Ureter (tissue), 1 donor: ENCODE measurements at places on chromosomes 16 and 17.
A peak's percentile ranks its signal among the peaks of the same experiment; 100 is the strongest.

DNA sequence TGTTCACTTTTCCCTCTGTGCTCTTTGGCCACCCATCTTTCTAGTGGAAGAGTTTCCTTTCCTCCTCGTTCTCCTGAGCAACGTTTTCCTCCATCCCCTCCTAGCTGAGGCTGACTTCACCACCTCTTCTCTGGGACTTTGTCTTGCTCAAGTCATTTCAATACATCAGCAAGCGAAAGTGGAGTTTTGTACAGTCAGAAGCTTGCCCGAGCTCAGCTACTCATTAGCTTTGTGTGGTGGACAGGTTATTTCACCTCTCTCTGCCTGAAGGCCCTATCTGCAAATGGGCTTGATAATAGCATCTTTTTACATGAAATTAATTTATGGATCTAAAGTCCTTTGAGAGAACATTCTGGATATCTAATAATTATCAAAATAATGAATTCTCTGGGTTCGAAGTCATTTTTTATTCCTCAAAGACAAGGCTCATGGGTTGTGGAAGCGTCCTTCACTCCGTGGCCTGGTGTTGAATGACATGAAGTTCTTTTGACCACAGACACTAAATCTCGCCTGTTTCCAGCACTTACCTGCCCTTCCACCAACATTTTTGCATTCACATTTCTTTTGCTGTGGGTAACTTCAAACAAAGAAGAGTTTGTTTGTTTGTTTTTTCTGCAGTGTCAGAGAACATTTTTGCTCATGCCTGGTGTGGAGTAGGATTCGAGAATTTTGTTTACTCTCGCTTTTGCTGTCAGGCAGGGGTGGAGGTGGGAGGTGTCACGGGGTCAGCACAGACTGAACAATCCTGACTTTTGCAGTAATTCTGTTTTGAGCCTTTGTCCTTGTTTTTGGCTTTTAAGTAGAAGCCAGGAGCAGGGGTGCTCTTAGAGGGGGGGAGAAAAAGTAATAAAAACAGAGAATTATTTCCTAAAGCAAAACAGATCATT is 155.0 kb upstream of the CACNG5 start:
- DNase-seq: no peak

- DNase-seq: no peak
These were observed 5.7 kb downstream of the TMED6 start for GRCh38 chr16:69345923-69346322.

DNA sequence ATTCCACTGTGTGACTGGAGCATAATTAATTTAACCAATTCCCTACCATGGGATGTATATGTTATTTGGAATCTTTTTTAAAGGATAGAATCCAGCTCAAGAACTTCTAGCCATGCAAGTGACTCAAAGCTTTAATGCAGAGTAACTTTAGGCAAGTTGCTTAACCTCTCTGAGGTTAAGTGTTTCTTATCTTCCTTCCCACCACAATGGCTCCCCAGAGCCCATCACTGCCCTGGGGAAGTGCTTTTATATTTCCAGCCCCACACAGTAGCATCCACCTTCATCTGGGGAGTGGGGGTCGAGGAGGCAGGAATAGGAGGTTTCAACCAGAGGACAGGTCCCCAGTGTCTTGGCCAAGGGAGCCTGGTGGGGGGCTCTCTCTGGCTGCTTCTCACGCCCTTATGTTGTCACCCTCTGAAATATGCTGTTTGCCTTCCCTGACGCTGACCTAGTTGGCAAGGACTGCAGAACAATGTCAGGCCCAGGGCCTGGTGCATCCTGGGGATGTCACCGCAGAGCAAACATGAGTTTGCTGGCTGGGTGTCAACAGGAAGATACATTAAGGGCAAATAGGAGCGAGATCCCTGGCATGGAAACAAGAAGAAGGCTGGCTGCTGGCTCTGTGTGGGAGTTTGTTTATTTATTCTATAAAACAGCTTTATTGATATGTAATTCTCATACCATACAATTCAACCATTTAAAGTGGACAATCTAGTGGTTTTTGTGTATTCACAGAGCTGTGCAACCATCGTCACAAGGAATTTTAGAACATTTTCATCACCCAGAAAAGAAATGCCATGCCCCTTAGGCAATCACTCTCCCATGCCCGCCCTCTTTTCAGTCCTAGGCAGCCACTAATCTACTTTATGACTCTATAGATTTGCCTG is 46.6 kb upstream of the WSB1 start:
- DNase-seq: peak; percentile 80

DNA sequence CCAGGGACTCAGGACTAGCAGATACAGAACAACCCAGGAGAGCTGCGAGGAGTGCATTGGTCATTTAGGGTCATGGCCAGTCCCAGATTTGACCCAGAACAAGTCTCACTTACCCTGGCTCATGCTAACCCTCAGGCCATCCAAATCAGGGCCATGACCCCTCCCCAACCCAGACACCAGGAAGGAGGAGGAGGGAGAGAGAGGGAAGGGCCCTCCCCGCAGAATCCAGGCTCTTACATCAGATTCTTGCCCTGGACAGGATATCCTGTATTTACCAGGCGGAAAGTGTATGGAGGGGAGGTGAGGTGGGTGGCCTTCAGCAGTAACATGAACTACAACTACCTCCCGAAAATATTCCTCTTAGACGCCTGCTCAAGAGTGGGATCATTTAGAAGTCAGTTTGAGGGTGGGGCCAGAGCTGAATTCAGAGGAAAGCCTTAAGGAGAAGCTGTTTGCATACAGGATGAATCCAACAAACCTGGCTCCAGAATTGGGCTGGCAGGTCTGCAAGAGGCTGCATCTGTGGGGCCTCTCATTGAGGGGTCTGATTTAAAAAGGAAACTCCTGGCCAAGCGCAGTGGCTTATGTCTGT is 2.1 kb downstream of the VAT1 start:
- DNase-seq: no peak

GRCh38 chr17:17032131-17032692 is 10.0 kb upstream of the MPRIP start:
- peak; percentile 72 for DNase-seq

DNA sequence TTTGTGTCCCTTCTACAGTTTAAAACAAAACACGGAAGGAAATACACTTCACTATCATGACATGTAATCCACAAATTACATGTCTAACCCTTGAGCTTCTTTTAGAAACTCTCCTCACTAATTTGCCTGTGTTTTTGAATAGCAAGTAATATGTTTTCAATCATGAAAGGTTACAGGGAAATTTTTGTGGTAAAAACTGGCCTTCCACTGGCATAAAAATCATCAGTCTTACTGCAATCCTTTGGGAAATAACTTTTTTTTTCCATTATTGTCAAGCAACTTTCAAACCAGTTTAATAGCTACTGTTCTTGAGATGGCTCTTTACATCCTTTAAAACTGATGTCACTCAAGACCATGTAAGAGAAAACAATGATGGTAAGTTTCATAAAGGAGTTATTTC is 27.0 kb downstream of the MYO1D start:
- no peak for DNase-seq

- DNase-seq: no peak
These were observed 2.5 kb downstream of the ITGAX start for GRCh38 chr16:31357324-31358109.

- no peak for DNase-seq
These were observed 21.6 kb downstream of the STXBP4 start for GRCh38 chr17:54990118-54990517.

DNA sequence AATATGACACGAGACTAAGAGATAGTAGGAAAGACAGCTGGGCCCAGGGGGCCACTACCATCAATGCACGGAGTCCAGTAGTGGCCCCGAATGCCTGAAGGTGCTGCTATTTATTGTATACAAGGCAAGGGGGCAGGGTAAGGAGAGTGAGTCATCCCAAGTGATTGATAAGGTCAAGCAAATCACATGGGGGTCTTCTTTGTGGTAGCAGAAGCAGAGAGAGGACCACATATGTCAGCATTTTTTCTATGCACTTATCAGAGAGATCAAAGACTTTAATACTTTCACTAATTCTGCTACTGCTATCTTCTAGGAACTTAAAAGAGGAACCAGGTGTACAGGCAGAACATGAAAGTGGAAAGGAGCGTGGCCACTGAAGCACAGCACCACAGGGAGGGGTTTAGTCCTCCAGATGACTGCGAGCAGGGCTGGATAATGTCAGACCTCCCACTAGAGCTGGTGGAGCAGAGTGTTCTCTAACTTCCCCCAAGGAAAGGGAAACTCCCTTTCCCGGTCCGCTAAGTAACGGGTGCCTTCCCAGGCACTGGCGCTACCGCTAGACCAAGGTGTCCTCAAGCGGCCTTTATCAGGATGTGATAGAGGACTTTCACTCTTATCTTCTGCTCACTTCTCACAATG is 26.4 kb upstream of the ARL4D start:
- DNase-seq: no peak

DNA sequence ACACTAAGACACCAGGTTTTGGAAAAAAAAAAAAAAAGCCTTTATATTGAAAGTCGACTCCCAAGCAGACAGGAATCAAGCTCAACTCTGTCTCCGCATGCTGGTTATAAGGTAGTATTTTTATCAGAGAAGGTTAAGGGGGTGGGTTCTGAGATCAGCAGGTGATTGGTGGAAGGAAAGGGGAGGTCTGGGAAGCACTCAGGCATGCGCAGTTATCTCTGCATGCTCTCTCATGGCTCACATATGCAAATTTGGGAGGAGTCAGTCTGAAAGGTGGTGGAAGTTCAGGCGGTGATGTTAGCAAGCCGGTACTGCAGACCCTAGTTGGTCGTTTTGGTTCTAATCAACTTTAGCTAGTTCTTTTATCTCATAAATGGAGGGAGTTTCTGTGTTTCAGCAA is 357.6 kb upstream of the C16orf82 start:
- DNase-seq: no peak

GRCh38 chr16:78918805-78919305 is 681.7 kb downstream of the MAF start:
- DNase-seq: no peak

DNA sequence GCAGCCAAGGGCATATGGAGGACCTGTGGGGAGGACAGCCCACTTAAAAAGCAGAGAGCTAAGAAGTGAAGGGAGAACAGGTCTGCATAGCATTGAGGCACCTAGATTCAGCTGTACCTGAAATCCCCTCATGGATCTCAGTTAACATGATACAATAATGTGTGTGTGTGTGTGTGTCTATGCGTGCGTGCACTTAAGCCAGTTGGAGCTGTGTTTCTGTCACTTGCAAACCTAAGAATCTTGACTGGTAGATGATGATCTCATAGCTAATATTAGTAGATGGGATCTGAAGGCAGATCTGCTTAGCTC is 1.7 kb upstream of the ITPRIPL2 start:
- no peak for DNase-seq

GRCh38 chr16:10964891-10965326 is 20.5 kb downstream of the CLEC16A start:
- DNase-seq: no peak

DNA sequence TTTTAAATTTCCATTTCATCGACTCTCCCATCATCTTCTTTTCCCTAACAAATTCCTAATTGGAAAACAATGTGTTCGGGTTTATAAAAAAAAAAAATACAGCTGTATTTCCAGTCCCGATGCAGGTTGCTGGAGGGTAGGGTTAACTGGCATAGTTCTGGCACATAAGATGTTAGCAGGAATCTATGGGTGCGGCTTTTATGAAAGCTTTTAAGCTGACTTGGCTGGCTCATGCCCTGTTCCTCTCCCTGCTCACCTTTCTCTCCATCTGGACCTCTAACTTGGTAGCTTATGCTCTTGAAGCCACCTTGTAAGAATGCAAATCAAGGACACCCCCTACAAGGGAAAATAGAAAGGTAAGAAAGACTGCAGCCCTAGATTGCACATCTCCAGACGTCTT is 33.2 kb upstream of the KCNJ2 start:
- no peak for DNase-seq

- no peak for DNase-seq
These were observed 9.7 kb upstream of the ITGA3 start for GRCh38 chr17:50046179-50046578.

- DNase-seq: no peak
These were observed 24.2 kb downstream of the SGSH start for GRCh38 chr17:80195671-80196529.

GRCh38 chr16:57960310-57960709 is 10.6 kb downstream of the CNGB1 start:
- no peak for DNase-seq
